Fibroblast of upper back skin (primary cell): ENCODE measurements at places on chromosomes 5 and 9.

DNA sequence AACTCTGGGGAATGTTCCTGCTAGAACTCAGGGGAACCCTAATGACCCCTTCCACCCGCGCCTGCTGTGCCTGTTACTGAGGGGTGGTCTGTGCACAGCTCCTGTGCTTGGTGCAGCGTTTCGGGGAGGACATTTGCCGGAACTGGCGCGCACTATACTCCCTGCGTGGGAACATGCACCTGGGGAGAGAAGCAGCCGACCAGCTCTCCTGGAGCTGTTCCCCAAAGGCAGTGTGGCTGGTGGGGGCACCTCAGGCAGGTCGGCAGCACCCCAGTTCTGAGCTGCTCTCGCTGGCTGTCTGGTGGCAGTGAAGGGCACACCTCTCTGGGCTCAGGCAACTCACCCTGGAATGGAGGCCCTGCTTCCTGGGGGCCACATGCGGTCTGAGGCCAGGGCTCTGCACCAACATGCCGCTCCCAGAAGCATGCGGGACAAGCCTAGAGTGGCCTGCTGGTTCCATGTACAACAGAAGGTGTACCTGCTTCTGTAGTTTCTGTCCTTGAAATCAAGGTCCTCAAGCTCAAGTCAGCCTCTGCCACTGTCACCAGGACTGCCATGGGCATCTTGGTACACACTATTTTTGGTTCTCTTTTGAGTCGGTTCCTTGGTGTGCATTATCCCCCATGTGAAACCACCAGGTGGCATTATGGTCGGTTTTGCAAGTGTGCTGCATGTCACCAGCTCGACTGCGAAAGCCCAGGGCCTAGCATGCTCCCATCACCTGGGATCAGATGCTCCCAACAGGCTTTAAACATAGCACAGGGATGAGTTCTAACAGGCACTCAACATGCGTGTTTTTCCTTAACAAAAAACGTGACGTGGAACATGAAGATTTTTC lies 7.8 kb upstream of the MRNIP start:
- DNase-seq: no peak

GRCh38 chr5:126376443-126376842 lies 46.8 kb upstream of the GRAMD2B start:
- no peak for DNase-seq

GRCh38 chr9:84379740-84380139 lies 39.2 kb upstream of the SLC28A3 start:
- peak; percentile 16 for DNase-seq

DNA sequence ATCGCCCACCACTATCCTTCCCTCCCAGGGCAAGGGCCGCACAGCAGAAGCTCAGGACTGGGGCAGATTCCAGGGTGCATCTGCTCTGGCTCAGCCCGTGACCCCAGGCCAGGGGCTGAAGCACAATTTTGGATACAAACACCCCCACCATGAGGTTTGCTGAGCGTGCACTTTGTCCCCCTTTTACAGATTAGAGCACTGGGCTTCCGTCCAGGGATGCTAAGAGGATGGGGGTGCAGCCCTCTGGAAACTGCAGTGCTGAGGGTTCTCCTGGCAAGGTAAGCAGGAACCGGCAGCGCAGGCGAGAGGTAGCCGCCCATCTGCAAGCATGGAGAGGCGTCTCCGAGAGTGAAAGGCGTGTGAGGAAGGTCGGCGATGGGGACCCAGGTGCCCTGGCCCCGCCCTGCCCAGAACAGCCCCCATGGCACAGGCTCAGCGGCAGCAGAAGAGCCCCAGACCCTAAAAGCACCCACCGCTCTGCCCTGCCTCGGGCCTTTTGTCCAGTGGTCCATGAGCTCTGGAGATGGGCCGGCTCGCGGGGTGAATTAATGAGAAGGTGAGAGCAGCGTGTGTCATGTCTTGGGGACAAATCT lies 54.5 kb upstream of the OLFM1 start:
- no peak for DNase-seq

- DNase-seq: no peak
Observed at GRCh38 chr5:79395296-79395695, 118.6 kb downstream of the HOMER1 start.

- peak; percentile 93 for DNase-seq
Observed at GRCh38 chr5:150783422-150783928, 4.9 kb downstream of the SMIM3 start.

DNA sequence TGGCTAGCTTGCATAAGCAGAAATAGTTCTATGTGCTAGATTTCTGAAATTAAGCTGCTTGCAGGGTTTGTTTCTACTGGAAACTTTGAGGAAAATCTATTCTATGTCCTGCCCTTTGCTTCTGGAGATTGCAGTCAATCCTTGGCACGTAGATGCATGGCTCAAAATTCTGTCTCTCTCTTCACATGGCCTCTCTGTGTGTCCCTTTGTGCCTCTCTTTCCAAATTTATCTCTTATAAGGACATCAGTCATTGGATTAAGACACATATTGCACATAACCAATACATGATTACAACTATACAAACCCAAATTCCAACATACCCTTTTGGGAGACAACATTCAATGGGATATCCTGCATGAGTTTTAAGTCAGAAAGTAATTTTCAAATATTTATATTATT lies 744.3 kb upstream of the CTNND2 start:
- no peak for DNase-seq

DNA sequence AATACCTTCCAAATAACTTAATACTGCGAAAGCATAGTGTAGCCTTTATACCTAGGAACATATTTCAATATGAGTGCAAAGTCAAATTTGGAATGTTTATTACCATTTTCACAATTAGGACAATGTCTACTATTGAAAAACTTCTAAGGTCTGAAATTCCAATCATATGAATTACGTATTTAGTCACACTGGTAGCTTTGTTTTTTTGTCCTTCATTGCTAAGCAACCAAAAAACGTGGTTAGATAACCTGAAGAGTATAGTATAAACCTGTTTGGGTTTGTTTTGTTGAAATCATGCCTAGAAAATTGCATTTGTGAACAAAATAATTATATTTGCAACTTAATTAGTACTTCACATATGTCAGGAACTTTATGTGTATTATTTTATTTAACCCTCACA lies 134.2 kb downstream of the FBXO4 start:
- DNase-seq: no peak

DNA sequence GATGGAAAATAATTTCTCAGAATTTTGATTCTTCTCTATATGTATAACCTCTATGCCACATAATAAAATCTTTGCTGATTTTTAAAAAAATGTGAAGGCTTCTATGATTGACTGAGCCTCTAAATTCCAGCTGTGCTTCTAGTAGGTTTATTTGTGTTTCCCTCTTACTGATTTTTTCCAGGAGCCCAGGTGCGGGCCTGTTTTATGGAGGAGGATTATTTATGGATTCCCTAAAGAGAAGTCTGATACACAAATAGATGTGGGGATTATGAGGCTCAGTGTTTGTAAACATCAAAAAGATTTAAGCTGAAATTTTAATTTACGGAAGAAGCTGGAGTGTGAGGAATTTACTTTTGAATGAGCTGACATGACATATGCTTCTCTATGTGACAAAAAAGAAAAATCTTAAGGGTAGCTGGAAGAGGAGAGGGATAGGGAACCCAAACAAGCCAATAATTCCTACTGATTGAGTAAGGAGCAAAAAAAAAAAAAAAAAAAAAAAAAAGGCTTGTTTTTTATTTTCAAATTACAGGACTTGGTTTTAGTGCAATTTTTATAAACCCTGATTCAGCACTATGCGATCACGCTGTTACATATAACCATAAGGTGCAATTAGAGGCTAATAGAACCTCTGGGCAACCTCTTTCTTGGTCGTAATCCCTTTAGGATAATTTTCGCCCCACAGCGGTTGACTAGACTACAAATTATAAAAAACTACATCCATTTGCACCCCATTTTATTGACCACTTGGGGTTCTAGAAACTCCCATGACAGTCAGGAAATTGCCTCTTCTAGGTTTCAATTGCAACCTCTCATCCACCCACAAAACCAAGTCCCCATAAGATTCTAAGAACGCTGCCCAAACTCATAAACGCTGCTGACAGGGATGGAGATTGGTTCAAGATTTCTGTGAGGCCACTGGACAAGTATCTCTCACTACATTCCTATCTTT lies 44.4 kb upstream of the RAI14 start:
- DNase-seq: no peak

DNA sequence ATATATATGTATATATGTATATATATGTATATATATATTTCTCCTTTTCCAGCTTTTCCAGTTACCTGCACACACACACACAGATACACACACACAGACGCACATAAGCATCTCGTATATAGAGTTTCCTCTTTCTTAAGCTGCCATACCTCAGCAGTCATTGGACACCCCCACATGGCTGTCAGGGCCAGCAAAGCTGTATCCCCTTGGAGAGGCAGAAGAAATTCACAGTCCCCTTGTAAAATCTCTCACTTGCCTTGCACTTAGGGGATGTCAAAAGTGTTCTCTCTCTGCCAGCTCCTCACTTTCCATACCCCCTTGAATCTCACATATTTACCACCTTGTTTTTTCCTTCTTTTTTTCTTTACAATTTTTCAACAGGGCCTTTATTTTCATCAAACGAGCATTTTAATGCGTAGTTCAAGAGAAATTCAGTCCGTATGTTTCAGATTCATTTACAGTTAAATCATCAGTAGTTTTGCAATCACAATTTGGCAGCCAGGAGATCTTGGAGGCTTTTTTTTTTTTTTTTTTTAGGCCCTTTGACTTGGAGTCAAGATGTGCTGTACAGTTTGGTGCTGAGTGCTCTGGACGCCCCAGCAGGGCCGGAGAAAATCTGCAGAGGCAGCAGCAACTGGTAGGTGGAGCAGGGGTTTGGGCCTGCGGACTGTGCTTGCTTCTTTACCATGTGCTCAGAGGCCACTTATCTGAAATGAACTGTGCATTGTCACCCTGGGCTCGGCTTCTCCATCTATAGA lies 244.9 kb upstream of the KLF4 start:
- peak; percentile 94 for DNase-seq

DNA sequence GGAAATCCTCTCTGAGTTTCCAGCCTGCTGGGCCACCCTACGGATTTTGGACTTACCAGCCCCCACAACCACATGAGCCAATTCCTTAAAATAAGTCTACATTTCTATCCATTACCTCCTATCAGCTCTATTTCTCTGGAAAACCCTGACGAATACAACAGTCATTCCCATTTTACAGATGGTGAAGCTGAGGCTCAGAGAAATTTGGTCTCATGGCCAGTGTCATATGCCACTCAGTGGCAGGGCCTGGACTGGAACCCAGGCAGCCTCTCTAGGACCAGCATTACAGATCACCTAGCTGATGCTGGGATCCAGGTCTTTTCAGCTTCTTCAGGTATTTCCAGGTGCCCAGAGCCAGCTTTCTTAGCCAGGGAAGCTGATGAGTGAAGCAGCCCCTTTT lies 45.0 kb upstream of the SH3PXD2B start:
- DNase-seq: no peak
